ENCODE measurements at places on chromosomes 5 and 9.

- no peak for DNase-seq
Measured at GRCh38 chr9:106755736-106756135, 107.2 kb upstream of the ZNF462 start.

GRCh38 chr9:68805890-68806517 lies 101.0 kb downstream of the PIP5K1B start:
- DNase-seq: no peak

- DNase-seq: no peak
Measured at GRCh38 chr5:112436144-112436543, 17.1 kb upstream of the EPB41L4A start.

DNA sequence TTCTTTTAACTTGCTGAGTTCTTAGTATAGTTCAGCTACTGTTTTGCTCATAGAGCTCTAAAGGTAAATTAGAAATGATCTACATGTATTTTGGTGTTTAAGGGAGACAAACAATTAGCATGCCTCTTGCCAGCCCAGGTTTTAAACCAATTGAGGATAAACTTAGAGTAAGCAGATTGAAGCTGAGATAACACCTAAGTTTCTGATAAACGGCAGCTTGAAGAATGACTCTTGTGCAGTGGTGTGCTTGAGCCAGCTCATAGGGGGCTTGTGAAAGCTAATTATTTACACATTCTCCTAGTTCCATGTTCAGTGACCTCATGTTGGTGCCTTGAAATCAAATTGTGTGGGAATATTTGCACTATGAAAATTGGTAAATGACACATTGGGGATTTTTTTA lies 193.0 kb downstream of the PRR16 start:
- DNase-seq: no peak

GRCh38 chr5:14165375-14166106 lies 22.4 kb downstream of the TRIO start:
- DNase-seq: no peak

DNA sequence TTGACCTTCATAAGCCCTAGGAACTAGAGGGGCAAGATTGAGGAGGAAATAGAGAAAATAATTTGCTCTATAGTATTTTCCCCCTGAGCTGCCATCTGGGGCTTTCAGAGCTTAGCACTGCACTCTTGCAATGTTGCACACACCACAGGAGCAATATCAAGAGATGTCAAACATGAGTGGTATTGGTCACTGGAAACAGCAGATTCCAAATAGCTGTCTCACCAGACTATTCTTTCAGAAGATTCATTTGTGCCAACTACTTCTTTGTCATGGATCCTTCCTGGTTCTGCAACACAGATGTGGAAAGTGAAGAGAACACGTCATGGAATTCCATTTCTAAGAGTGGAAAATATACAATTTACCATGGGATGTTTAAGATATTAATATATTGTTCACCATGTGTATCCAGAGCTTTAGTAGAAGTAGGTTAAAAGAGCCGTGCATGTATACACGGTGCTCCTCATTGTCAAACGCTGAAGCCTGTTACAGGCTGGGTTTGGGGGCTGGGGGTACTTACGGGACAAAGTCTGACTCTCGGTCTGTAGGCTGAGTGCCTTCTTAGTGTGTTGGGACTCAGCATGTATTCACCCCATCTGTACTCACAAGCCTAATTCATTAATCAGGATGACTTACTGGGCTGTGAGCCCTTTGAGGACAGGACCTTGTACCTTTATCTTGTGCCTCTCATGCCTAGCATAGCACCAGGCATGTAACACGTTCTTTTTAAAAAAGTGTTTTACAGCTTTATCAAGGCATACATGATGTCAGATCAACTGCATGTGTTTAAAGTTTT lies 31.4 kb upstream of the GDNF start:
- DNase-seq: no peak

- DNase-seq: no peak
Measured at GRCh38 chr9:114038724-114039313, 39.3 kb downstream of the AMBP start.

- no peak for DNase-seq
Measured at GRCh38 chr9:126423142-126423915, 96.7 kb downstream of the MVB12B start.

GRCh38 chr9:26181836-26182235 lies 503.6 kb upstream of the TUSC1 start:
- no peak for DNase-seq

DNA sequence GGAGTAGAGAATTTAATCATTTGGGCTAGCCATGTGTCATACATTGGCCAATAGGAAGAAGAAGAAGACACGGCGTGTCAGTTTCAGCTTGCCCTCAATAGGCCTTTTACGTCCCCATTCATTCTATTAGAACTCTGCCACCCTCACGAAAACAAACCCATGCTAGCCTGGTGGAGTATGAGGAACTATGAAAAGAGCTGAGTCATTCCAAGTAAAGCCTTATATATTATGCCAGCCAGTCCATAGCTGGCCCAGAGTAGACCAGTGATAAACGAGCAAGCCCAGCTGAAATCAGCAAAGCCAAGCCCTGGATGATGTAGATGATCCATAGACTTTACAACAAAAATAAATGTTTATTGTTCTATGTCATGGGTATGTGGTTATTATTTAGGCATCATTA lies 895.1 kb downstream of the TLE1 start:
- DNase-seq: no peak

GRCh38 chr5:72238712-72239445 lies 81.2 kb downstream of the MRPS27 start:
- DNase-seq: no peak

GRCh38 chr9:36731068-36731956 lies 158.6 kb downstream of the MELK start:
- no peak for DNase-seq

GRCh38 chr9:18632632-18633403 lies 158.9 kb downstream of the ADAMTSL1 start:
- DNase-seq: no peak

DNA sequence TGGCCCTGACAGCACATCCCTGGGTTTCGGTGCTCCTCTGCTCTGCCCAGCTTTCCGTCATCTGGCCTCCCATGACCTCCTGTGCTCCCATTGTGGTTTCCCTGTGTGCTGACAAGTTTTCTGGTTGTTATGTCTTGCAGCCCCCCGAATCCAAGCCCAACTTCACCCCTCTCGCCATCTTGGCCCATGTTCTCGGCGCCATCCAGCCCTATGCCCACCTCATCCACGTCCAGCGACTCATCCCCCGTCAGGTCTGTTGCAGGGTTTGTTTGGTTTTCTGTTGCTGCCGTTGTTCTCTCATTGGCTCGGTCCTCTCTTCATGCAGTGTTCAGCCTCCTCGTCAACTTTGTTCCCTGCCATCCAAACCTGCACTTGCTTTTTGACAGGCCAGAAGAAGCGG lies 196.4 kb downstream of the NR3C1 start:
- DNase-seq: no peak

GRCh38 chr5:9302218-9302617 lies 243.7 kb downstream of the SEMA5A start:
- no peak for DNase-seq

All from BE2C (cell line).